Hematopoietic multipotent progenitor cell treated with erythropoietin and hydrocortisone succinate and interleukin-3 and kit ligand, for 15 days (in vitro differentiated cells): ENCODE measurements at places on chromosomes 11 and 22.

DNA sequence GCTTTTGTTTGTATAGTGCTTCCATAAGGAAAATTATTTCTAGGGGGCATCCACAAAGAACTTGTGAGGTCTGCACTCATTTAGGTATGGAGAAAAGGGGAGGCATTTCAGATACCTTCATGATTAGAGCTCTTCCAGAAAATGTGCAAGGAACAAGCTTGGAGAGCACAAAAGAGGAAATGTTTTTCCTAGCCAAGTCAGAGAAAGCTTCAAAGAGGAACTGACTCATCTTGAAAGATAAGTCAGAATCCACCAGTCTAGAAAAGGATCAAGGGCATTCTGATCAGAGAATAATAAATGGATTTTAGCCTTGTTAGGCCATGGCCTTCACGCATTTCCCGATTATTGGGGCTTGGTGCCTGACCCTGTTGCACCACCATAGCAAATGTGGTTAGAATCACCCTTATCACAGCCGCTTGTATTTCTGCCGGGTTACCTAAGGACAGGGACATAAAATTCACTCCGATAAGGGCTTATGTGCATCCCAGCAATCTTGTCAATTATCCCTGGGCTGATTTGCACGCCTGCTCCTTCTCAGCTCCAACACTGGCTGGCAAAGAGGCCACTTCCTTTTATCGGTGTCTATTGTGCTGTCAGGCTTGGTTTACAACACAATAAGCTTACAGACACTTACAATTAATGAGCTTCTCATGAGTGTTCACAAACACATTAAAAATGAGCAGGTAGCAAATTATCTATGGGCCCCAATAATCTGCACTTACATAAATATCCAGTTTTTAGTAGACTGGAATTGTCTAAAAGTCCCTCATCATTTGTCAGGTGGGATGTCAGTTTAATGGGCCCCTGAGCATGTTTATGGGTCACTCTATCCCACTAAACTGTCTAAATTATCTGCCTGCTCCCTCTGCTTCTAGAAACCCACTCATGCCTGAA lies 613.5 kb downstream of the SOX6 start:
- DNase-seq = no peak

DNA sequence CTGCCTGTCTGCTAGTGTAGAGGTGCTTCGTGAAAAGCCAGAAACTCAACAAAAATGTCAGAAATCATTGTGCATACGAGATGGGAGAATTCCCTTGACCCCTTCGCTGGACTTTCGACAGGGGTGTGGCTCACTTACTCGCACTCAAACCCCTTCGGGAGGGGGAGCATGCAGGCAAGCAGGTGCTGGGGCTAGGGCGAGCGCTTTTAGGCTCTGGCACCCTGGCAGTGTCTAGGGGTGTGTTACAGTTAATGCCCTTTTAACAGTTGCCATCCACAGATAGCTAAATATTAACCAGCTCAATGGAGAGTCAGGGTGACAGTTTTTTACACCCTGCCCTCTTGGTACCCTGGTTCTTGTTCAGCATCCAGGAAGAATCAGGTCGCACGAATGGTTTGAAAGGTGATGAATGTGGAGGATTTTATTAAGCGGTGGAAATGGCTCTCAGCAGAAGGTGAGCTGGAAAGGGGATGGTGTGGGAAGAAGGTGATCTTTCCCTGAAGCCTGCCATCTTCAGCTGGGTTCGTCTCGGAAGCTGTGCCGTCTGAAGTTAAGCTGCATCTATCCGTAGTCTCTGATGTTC lies 59.6 kb upstream of the SHANK2 start:
- DNase-seq = no peak

DNA sequence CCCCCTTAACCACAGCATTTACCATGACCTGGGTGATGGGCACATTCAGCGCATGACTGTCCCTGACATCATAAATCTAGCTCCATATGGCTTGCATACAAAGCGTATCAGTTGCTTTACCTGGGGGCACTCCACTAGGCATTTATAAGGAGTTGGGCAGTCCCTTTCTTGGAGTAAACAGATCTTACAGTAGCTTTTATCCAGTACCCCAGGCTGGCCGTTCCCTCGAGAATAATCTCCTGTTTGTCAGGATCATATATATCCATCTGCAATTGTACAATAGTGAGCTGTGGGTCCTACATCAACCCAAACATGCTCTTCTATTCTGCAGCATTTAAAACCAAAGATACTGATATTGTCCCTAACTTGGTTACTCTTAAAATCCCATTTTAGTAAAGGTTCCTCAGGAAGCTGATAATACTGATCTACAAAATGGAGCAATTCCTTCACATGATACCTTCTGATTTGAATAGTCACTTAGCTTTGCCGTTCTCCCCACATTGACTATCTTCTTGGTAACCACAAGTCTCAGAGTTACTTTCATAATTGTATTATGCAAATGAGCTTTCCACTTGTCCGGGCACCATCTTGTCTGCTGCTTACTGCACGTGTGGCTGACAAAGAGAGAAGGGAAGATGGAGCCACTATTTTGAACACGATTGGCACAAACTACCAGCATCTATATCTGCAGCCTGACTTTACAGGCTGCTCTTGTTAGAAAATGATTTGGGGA lies 205.0 kb downstream of the CWF19L2 start:
- no peak for DNase-seq

- no peak for DNase-seq
These were observed 473.0 kb downstream of the BRD1 start for GRCh38 chr22:49354516-49355210.

- DNase-seq = no peak
These were observed 7.9 kb downstream of the NPTXR start for GRCh38 chr22:38835888-38836301.

DNA sequence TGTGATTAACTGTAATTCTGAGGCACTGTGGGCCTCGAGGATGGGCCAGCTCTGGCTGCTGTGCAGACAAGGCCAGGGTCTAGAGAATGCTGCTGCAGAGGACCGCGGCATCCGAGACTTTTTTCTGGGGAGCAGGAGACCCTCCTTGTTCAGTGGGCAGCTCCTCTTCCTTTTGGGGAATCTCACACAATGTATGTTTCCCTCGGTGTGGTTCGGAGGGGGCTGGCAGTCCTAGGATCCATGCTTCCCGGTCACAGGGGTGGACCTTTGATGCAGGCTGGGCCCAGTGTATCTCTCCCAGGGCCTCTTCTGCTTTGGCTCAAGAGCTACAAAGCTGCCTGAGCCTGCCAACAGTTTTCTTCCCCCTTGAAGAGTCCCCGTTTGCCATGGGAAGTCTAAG lies 31.5 kb downstream of the MYEOV start:
- DNase-seq = no peak

DNA sequence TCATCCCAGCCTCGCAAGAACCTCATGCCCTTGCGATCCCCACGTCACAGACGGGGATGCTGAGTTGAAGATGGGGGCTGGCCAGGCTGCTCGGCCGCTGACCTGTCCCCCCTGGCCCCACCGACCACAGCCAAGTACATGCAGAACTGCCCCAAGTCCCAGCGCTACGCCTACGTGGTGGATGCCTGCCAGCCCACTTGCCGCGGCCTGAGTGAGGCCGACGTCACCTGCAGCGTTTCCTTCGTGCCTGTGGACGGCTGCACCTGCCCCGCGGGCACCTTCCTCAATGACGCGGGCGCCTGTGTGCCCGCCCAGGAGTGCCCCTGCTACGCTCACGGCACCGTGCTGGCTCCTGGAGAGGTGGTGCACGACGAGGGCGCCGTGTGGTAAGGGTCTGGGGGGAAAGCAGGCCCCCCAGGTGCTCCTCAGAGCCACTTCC lies 10.0 kb downstream of the MUC5B start:
- DNase-seq = no peak

DNA sequence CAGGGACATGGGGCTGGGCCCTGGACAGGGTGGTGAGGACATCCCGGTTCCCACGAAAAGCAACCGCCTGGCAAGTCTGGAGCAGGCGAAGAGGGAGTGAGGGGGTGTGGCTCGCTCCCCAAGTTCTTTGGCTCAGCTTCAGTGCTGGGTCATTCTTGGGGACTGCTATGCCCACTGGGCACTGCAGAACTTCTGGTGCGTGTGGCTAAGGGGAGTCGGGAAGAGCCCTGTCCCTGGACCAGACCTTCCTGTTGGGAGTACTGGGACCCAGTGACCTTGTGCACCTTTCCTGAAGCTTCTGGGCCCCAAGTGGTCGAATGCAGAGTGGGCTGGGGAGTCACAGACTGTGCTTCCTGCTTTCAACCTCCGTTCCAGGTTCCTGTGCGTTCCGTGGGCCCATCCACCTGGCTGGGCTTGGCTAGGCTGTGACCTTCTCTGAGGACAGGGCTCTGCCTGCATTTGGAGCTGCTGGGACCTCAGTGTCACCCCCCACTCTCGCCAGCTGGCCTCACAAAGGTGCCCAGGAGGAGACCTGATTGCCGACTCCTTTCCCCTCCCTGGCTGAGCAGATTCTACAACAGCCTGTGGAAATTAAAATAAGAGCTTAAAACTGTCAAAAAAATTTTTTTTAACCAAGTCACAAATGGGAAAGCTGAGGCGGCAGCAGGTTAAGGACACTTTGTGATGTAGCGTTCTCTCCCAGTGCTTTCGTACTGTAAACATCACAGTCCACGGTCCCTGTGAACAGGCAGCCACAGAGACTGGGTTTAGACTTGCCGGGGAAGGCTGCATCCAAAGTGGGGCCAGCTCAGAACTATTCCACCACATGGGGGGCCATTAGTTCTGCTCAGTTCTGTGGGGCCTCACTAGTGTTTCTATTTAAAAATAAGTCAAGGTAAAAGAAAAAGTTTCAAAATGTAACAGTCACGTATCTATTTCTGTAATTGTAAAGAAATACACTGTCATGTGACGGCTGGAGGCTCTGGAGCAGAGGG lies 63.8 kb upstream of the WNT7B start:
- no peak for DNase-seq

DNA sequence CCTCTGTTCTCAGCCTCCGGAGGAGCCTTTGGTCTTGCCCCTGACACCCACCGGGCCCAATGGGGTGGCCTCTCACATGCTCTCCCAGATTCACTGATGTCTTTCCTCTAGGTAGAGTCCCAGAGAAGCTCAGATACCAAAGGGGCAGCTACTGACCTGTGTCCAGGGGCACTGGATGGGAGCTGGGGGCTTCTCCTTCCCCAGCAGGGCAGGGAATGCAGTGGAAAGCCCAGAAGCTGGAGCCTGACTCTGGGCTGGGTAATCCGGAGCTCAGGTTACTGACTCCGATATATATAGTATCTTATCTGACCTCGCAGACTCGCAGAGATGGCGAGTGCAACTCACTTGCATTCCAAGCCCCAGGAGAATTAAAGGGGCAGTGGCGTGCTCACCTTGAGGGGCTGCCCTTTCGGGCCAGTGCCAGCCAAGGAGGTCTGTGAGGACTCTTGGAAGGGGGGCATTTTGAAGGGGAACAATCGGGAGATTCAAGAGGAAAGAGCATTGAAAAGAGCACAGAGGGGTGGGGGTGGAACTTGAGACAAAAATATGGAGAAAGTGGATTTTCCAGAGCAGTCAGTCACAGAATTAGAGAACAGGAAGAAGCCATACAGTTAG lies 2.5 kb downstream of the USP2 start:
- no peak for DNase-seq

DNA sequence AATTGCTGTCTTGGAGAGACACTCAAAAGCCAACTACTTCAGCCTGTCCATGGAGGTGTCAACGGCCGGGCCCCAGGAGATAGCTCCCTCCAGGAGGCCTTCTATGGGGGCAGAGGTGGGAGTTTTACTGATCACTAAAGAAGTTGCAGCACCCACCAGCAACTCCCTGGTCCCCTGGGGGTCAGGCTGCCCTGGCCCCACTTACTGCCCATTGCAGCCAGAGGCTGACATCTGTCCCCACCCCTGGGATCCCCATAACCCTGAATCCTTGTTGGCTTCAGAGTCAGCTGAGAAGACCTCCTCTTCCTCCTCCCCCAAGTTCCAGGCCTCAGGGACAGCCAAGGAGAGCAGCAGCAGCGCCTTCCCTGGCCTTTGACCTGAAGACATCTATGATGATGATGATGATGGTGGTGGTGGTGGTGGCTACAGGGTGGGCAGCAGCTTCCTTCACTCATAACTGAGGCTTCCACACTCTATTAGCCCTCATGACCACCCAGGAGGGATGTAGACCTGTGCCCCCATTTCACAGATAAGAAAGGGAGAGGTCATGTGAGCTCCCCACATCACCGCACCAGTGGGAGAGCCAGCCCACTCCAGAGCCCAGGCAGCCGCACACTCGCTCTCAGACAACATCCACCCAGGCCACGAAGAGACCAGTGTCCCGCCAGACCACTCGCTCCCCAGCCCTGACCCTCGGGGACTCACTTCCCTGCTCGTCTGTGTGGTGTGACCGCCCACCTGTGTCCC lies 43.8 kb upstream of the FGF3 start:
- DNase-seq = no peak

GRCh38 chr22:42967933-42968332 lies 47.0 kb downstream of the PACSIN2 start:
- DNase-seq = peak; percentile 81

- DNase-seq = no peak
These were observed 2.4 kb downstream of the SHISA8 start for GRCh38 chr22:41912338-41913039.

DNA sequence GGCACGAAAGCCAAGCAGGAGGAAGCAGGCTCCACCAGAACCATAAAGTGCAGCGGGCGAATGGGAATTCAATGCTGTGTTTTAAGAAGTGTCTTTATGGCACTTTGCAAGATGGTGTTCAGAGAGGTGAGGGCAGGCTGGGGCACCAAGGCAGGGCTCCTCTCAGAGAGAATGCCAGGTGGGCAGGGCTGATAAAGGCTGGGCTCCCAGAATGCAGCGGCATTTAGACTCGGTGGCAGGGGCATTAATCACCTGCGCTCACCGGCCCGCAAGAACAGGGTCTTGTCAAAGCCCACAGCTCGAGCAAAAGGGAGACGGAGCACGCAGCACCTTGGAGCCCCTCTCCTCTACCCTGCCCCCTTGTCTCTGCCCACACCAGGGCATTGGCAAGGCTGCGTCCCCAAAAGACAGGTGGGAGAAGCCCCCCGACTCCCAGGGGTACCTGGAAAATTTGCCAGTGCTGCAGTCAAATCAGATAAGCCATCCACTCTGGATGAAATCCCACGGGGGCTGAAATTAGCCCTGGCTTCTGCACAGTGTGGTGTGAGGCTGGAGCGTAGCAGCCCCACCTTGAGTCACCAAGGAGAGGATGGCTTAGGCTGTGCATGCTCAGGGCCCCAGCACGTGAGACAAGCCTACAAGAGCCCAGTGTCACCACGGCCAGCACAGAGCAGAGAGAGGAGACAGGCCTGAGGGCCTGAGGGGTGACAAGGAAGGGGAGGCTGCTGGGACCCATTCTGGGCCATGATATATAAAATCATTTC lies 8.1 kb downstream of the MACROD1 start:
- DNase-seq = peak; percentile 46

DNA sequence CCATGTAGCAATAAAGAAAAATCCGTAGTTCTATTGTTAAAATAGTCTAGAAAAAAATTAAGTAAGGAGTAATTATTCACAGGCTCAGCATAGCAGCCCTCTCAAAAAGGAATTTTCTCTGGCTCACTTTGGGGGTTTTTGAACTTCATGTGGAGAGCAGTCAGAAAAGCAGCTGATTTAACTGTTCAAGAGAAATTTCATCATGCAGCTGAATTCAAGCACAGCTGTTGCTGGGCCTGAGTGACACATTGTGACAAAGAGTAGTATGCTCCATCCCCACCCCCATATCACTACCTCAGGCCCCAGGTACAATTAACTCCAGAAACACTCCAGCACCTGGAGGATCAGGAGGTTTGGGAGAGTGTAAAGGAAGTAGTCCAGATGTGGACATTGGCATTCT lies 272.1 kb downstream of the FAM76B start:
- DNase-seq = no peak

- DNase-seq = no peak
These were observed 27.2 kb downstream of the TBX1 start for GRCh38 chr22:19787849-19788141.

- peak; percentile 63 for DNase-seq
These were observed 799 bp downstream of the CCDC88B start for GRCh38 chr11:64340671-64341335.
